ENCODE measurements at places on chromosomes 1 and 21.
A peak's percentile ranks its signal among the peaks of the same experiment; 100 is the strongest.

- DNase-seq, result no peak
Observed at GRCh38 chr1:58584082-58584895, 7.2 kb upstream of the TACSTD2 start.

GRCh38 chr1:20480951-20481617 is 4.9 kb downstream of the CAMK2N1 start:
- no peak for DNase-seq

GRCh38 chr1:27726173-27727044 is 648 bp downstream of the FAM76A start:
- peak; percentile 26 for DNase-seq

- DNase-seq, result no peak
Observed at GRCh38 chr1:61585714-61586113, 139.2 kb downstream of the TM2D1 start.

- no peak for DNase-seq
Observed at GRCh38 chr1:22918644-22919043, 54.0 kb downstream of the LACTBL1 start.

GRCh38 chr1:118788463-118788862 is 199.7 kb downstream of the TBX15 start:
- no peak for DNase-seq

Measured in stimulated activated CD4-positive, alpha-beta T cell treated with anti-CD3 and anti-CD28 coated beads, Interleukin-4, amount 100 ng/mL, for 4 hours (primary cell).